ENCODE measurements at places on chromosomes 13 and 19. TPM values are rescaled to one million over a fixed set of nuclear protein-coding genes. Genes with fewer than 3 reads are reported as not detected.

The ZMYM2 gene
- 105 TPM for total RNA-seq

The CALR gene
- total RNA-seq = 962 TPM

The WDR83 gene
- total RNA-seq = 7.8 TPM

The PSMD8 gene
- 206 TPM for total RNA-seq

The CERS4 gene
- 16.8 TPM for total RNA-seq

The ZNF132 gene
- total RNA-seq = 7.6 TPM

The KL gene
- total RNA-seq = 11.9 TPM

The TNFSF9 gene
- 30.9 TPM for total RNA-seq

GRCh38 chr13:108895220-108895704 is 265.9 kb downstream of the MYO16 start:
- DNase-seq = peak; percentile 63

- DNase-seq = no peak
These were observed 1446.1 kb downstream of the SLITRK1 start for GRCh38 chr13:82436099-82436585.

GRCh38 chr19:13920940-13921747 is 15.1 kb downstream of the CC2D1A start:
- DNase-seq = peak; percentile 32

- peak; percentile 25 for DNase-seq
These were observed 9.8 kb upstream of the GNA15 start for GRCh38 chr19:3125900-3126524.

GRCh38 chr13:91158017-91158395 is 189.5 kb upstream of the MIR17HG start:
- peak; percentile 40 for DNase-seq

DNA sequence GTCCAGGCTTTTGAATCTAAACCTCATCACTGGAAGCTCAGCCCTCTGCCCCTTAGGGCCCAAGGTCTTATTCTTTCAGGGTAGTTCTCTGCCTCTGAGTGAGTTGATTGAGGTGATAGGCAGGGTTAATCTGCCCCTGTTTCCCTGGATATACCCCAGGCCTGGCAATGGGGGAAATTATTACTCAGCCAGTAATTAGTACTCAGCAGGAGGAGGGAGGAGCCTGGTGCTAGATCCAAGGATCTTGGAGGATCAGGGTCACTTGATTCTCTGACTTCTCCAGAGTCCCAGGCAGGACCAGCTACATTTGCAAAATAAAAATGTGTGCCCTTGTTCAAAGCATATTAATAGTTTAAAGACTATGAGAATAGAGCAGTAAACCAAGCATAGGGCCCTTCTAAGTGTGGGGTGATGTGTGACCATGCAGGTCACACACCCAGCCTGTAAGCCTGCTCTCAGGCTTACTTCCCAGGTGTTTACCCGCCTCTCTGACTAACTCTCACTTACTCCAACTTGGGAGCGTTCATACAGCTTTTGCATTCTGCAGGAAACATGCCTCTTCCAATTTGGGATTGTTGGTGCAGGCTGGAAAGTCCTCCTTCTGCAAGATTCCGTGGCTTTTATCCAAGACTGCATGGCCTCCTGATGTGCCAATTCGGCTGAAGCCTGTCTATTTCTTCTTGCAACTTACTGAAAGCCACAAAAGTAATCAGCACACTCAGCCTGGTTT is 7.9 kb upstream of the STK24 start:
- no peak for DNase-seq

- DNase-seq = no peak
These were observed 35.7 kb upstream of the RCBTB2 start for GRCh38 chr13:48568370-48569103.

DNA sequence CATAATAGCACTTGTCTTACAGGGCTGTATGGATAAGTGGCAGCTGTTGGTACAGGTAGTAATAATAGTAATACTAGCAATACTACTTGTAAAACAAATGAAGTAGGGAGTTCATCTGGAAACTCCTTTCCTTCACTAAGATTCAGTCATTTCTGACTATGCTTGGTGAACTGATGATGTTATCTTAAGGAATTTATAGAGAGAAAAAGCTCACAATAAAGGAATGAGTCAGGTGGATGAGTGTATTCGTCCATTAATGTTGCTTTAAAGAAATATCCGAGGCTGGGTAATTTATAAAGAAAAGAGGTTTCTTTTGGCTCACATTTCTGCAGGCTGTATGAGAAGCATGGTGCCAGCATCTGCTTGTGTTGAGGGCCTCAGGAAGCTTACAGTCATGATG is 477.3 kb downstream of the KLF12 start:
- DNase-seq = peak; percentile 59

- DNase-seq = no peak
These were observed 54.0 kb upstream of the TPM4 start for GRCh38 chr19:16022251-16022650.
